Activated naive CD8-positive, alpha-beta T cell treated with anti-CD3 and anti-CD28 coated beads, Interleukin-2, amount 10 ng/mL, durations not matched to agents 7 days and 5 days (primary cell): ENCODE measurements at places on chromosomes 5 and 9. TPM values are rescaled to one million over a fixed set of nuclear protein-coding genes. Genes with fewer than 3 reads are reported as not detected.
A peak's percentile ranks its signal among the peaks of the same experiment; 100 is the strongest.

DNA sequence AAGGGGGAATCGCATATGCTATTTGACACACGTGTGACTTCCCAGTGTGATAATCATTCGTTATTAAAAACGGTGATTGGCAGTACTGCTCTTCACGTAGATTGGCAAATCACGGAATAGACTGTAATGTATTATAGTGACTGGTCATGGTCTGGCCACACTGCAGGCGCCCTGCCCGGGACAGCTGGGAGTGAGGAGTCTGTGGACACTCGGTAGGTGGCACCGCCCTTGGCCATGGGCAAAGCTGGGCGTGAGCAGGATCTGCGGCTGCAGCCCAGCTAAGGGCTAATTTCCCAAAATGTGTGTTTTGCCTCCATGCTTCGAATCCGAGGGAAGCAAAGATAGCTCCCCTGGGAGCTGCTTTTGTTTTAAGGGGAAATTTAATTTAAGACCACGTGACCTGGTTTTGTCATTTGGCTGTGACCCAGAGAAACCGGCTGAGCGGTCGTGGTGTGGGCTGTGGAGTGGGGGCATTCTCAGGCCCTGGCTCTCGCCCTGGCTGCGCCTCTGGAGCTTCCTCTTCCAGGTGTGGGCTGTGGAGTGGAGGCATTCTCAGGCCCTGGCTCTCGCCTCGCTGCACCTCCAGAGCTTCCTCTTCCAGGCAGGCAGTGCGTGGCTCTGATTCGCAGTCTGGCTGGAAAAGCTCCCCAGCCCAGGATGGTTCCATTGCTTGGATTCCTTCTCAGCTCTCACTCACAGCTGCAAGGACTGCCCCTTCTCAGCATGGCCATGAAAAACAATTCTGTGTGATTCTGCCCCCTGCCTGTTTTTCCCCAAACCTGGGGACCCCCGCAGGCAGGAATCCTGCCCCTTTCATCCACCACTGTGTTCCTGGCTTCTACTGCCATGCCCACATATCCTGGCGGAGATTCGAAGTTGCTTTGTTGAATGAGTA lies 131.1 kb downstream of the OLFM1 start:
- no peak for DNase-seq

NTNG2 gene
- 15.6 TPM for total RNA-seq

- DNase-seq = peak; percentile 42
Measured at GRCh38 chr9:113350107-113350661, 843 bp downstream of the BSPRY start.

- DNase-seq = no peak
Measured at GRCh38 chr9:127053960-127054359, 68.5 kb downstream of the ANGPTL2 start.

OTP gene
- total RNA-seq = not detected
